Chondrocyte (in vitro differentiated cells): ENCODE measurements at places on chromosomes 7 and 10.

GRCh38 chr7:42913591-42913990 lies 1.7 kb upstream of the C7orf25 start:
- no peak for DNase-seq

DNA sequence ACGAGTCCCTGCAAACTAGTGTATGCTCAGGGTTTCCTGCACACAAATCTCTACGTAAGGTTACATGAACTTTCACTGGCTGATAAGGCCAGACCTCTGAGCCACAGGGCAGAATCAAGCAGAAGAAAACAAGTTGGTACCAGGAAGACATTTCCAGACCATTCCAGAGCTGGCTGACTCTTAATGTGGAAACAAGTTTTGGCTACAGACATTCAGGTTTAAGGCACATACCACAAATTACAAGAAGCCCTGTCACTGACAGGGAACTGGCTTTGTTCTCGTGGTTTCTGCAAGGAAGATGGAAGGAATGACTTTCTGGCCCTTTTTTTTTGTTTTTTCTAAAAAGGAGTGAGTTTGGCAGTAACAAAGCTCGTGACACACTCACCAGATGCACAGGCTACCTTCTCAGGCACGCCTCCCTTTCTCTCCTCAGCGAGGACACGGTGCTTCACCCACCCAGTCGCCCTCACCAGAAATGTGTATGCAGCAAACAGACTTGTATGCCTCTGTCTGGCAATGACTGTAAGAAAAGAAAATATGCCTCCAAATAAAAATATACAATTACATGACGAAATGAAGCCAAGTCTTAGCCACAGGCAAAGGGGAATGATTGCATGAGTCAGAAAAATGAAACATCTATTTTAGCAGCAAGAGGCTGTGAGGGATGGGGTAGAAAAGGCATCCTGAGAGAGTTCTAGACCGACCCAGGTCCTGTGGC lies 22.6 kb downstream of the PLAC9 start:
- no peak for DNase-seq

- peak; percentile 77 for DNase-seq
These were observed 50.0 kb downstream of the JAKMIP3 start for GRCh38 chr10:132115732-132116131.

GRCh38 chr7:111438369-111439289 lies 123.7 kb downstream of the IMMP2L start:
- no peak for DNase-seq

DNA sequence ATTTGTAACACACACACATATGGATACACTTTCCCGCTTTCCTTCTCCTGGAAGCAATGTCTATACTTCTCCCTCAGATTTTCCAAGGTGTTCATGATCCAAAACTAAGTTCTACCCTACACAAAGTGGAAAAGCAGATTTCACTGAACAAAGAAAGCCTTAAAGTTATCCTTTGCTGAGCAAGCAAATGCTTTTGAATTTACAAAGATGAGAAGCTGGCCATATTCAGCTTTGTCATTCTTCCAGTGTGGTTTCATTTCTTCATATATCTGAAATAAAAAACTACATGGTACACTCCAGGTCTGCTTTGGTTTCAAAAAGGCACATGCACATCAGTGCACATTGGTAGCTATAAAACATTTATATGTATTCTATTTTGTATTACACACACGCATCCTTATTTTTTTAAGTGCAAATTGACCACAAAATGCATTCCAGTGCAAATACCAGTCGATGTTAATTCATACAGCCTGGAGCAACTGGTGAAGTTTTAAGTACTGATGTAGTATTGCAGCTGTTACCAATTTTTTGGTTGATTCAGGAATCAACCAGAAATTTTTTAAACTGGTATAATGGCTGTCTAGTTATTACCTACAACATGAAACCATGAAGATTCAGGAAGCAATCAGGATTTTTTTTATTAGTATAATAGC lies 65.5 kb upstream of the SRPK2 start:
- no peak for DNase-seq

- no peak for DNase-seq
These were observed 134.4 kb downstream of the RGS10 start for GRCh38 chr10:119408072-119408471.

GRCh38 chr10:73559590-73559989 lies 31.6 kb downstream of the USP54 start:
- no peak for DNase-seq

DNA sequence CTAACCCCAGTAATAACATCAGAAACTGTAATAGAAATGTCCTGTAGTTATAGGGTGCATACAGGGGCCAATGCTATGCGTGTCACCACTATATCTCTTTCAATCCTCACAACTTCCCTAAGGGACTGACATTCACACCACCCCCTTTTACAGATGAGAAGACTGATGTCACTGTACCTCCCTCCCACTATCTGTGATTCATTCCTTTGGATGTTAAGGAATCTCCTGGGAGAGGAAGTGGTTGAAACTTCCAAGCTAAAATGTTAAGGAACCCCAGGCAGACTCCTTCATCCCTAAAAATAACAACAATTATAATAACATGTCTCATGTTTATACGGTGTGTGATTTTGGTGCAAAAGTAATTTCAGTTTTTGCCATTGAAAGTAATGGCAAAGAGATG lies 5.4 kb downstream of the COL13A1 start:
- DNase-seq, result no peak

- no peak for DNase-seq
These were observed 358.1 kb upstream of the NUPR2 start for GRCh38 chr7:56474271-56474670.

DNA sequence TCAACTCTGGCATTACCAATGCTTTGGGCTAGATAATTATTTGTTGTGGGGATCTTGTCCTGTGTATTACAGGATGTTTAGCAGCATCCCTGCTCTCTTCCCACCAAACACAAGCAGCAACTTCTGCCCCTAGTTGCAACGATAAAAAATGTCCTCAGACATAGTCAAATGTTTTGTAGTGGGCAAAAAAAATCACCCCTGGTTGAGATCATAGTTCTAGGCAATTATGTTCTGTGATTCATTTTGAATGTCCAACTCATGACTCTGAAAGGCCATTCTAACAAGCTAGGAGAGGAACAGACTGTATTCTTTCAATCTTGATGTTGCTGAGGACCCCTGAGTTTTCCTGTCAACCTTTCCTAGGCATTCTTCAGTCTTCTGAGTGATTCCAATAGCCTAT lies 79.5 kb downstream of the RTKN2 start:
- no peak for DNase-seq

DNA sequence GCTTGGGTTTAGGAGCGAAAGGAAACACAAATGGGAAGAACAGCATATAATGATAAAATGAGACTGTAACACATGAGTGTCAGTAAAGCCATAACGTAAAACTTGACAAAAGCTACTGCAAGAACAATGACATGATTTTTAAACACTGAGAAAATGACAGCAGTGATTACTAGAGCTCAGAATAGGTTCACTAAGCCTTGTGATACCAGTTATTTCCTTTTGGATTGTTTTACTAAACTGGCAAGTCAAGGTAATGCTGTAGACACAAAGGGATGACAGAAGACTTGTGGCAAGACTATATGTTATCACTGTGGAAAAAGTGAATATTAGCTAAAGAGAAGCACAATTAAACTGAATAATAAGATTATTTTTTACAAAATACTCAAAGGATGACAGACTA lies 12.7 kb downstream of the NCOA4 start:
- no peak for DNase-seq

DNA sequence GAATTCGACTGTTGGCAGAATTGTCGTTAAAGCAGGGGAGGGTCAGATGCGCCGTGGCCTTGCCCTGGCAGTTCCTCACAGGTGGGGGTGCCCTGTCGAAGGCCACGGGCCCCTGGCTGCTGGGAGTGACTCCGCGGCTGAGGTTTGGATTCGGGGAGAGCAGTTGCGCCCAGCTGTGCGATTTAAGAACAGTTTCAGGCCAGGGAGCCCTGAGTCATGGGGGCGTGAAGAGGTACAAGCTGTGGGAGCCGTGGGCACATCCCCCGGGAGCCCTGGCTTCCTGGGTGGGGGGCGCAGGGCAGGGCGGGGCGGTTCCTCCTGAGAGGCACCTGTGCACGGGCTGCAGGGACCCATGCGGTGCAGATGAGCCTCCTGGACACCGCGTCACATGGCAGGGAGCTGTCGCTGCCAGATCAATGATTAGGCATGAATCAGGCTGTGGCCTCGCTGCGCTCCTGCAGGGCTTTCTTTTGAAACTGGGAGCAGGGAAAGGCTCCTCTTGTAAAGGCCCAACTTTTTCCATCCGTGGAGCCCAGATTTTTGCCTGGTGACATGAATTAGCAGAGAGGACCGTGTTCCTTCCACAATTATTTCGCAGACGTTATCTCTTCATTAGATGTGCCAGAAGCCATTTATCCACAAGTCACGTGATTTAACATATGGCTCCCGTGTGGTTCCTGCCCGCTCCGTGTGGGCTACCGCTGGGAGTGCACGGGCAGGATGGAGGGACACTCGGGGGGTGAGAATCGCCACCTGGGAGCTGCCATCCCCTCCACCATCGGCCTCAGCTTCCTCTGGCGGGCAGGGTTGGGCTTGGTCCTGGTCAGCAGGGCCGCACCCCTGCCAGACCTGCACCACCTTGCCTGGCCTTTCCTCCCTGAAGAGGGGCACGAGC lies 918 bp downstream of the PWWP2B start:
- DNase-seq, result no peak

DNA sequence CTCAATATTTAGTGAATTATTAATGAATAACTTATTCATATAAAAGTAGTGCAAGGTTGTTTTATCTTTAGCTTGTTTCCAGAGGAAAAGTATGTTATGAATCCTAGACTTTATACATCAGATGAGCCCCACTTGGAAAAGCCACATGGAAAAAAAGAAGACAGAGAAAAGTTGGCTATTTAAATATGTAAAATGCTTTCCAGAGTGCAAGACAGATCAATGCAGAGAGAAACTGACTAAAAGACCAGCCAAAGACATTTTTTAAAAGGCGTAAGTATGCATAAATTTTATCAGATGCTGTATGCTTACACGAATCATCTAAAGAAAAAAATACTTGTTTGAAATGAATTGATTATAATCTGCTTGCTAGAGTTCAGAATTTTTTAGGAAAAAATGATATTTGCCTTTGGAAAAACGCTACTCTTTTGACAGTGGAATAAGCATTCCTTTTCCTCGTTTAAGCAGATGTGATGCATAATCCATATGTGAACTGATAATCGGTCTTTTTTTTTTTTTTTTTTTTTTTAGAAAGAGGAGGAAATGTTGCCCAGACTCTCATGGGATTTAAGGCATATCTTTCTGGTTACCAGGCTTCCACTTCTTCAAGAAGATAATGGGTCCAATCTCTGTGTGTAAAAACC lies 70.7 kb downstream of the RELN start:
- DNase-seq, result no peak

DNA sequence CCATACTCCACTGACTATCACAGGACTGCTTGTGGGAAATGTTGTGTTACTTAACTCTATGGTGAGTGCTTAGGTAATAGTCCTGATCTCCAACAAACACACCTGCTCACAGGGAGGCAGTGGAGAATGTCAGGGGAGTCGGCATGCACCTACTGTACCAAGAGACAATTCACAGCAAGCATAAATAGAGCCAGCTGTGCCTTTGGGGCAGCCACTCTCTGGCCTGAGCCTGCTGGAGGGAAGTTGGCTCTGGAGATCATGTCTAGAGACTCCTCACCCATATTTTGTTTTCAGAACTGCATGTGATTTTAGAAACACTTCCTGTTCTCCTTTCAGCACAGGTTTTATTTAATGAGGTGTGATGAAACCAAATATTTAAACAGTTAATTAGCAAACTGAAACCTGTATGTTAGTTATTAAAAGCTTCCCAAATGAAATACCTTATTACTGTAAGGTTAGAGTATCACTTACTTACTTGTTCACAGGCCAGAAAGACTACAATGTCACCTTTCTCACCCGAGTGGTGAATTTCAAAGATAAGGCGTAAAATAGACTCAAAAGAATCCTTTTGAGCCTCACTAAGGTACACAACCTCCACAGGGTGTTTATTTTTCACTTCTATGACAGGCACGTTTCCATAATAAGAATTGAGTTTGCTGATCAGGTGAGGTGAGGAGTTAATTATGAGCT lies 21.8 kb downstream of the DHX32 start:
- no peak for DNase-seq

DNA sequence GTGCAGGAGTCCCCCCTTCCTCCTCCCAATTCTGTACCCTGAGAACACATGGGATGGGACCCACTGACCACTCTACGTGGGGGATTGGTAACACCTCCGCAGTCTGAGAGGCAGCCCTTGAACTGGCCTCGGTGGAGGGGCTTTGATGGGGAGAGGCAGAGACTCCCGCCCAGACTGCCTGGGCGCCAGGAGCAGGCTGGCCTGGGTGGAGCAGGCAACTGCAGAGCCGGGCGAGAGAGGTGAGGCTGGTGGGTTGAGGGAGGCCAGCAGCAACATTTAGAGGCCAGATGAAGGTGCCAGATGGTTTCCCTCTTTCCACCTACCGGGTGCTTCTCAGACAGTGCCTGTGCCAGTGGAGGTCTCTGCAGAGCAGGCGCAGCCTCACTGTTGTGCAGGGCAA lies 30.7 kb upstream of the ZNF467 start:
- no peak for DNase-seq

GRCh38 chr10:88858491-88858890 lies 6.8 kb upstream of the ANKRD22 start:
- no peak for DNase-seq

GRCh38 chr10:86339226-86339865 lies 27.2 kb downstream of the GRID1 start:
- DNase-seq, result peak; percentile 66

DNA sequence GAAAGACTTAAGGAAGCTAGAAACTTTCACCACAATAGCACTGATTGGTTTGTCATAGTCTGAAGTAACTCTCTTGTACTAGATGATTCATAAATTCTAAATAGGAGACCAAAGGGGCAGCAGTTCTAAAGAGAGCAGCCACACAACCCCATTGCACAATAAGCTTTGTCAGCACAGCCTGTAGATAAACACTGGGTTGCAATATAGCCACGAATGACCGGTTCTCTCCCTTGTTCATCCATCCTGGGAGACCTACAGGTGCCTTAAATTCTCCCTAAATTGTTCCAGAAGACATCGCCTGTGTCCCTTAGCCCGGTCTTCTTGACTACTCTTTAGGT lies 167.0 kb downstream of the SNX13 start:
- DNase-seq, result no peak

DNA sequence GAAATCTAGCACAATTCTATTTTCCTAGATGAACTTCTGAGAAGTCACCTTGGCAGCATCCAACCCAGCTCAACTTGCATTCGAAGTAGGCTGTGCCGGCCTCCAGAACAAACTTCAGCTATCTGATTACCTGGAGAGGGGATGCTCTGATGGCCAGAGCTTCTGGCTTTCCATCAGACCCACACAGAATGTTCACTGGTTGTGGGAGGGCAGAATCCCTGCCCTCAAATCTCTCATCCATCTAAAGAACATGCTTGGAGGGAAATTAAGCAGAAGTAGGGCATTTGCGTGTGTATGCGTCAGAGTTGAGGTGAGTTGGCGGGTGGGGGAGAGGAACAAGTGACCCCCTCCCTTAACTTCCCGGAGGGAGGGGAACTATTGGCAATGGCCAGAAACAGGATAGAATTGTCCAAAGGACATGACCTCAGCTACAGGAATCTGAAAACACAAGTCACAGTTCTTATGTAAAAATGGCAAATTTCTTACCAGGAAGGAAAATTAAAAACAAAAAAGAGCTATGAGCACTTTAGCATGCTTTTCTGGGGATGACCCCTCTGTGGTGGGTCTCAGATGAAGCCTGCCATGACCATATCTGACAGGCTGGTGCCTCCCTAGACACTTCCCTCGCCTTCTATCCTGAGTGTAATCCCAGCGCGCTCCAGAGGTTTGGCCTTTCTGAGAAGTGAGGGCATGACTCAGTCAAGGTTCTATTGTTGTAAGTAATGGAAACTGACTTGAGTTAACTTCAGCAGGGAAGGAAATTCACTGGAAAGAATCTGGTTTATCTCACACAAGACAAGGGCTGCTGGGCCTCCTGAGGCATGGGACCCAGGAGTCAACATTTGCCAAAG lies 278.8 kb downstream of the RPS24 start:
- DNase-seq, result no peak
